ENCODE measurements at places on chromosomes 16 and 17. TPM values are rescaled to one million over a fixed set of nuclear protein-coding genes. Genes with fewer than 3 reads are reported as not detected.
A peak's percentile ranks its signal among the peaks of the same experiment; 100 is the strongest.

TPSG1 gene
- not detected for total RNA-seq

HASPIN gene
- total RNA-seq: 8.9 TPM

DNA sequence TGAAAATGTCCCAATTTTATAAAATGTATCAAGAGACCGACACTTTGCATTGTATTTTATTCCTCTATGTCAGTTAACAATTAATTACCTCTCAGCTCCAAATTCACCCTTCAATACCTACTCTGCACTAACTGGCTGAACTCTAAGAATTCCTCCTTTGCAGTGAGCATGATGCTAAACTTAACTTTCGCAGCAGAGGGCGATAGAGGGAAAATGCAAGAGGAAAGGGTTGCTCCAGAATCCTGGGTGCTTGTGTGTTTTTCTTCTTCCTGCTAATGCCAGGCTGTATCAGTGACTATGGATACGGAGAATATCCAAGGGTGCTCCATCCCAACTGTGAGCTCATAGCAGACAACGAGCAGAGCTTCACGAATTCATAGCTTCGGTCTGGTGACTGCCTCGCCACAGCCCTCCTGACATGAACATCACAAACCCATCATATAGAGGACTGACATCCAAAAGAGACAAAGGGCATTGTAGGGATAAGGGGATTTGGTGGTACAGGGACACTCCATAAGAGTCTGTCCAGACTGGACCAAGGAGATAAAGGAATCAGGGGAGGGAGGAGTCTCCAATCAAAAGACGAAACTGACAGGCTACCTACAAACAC, 172.9 kb downstream of the STX8 start:
- no peak for DNase-seq

GRCh38 chr16:80583466-80583865, 42.7 kb downstream of the DYNLRB2 start:
- DNase-seq: peak; percentile 24

DNA sequence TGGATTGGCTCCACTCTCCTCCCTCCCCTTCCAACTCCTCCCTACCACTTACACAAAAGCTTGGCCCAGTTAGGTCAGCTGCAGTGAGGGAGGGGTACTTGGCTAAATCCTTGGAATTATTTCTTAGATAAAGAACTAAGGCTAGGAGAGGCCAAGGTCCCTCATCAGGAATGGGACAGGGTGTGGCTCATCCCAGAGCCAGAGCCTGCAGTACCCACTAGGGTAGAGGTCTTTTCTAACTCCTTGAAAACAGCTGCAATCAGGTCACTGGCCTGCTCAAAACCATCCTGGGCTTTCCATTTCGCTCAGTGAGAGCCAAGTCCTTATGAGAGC, 1.9 kb upstream of the SLC46A1 start:
- no peak for DNase-seq

DNA sequence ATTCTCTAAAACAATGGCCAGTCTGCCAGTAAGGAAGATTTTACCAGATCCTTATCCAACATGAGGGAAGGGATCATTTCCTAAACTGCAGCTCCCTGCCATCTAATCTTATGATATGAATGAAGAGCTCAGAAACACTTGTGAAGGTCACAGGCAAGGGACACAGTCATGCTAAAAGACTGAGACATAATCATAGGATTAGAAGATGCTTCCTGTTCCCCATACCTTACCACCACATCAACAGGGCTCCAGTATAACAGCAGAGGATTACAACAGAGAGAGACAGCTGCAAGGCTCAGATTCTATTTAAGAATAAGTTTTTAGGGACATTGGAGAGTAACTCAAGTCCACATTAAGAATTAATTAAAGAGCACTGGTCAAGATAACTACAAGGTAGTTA, 93.3 kb downstream of the BRIP1 start:
- DNase-seq: no peak

MAPK8IP3 gene
- total RNA-seq: 44.9 TPM

DNA sequence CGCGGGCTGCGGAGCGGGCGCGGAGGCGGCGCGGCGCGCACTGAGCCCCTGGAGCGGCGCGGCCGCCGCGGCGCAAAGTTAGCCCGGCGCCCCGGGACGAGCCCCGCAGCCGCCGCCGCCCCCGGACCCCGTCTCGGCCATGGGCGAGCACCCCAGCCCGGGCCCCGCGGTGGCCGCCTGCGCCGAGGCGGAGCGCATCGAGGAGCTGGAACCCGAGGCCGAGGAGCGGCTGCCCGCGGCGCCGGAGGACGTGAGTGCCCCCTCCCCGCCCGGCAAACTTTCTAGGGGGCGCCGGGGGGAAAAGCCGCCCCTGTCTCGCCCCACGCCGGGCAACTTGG, 388 bp downstream of the RHBDL3 start:
- no peak for DNase-seq

KANSL1 gene
- total RNA-seq: 56.7 TPM

Measured in mammary epithelial cell (primary cell).